ENCODE measurements at places on chromosomes 6 and 20.

GRCh38 chr6:1184318-1184717 lies 127.6 kb upstream of the FOXQ1 start:
- DNase-seq = no peak

GRCh38 chr6:29521006-29521680 lies 33.4 kb upstream of the MAS1L start:
- no peak for DNase-seq

GRCh38 chr20:32626859-32627636 lies 41.9 kb upstream of the NOL4L start:
- no peak for DNase-seq

DNA sequence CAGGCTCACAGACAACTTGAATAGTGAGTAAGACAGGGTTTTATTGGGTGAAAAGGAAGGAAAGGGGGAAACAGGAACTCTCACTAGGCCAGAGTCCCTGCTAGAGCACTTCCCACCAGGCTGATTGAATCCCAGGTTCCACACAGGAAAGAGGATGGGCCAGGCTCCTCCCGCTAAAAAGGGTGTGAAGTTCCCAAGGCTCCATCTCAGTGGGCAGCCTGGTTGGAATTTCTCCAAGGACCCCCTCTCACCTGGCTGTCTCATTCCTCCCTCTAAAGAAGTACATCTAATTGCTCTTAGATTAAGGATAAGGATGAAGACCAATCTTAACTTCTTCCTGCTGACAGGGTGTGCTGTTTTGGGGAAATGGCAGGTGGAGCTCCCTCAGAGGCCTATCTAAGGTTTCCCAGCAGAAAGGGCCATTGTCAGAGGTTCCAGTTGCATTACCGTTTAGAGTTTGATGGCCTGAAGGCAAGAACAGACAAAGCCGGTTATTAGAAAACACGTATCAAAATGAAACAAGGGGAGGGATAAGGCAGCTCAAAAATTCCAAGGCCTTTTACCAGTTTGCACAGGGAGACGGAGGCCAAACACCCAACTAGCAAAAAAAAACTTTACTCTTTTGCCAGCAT lies 21.5 kb downstream of the COL19A1 start:
- no peak for DNase-seq

DNA sequence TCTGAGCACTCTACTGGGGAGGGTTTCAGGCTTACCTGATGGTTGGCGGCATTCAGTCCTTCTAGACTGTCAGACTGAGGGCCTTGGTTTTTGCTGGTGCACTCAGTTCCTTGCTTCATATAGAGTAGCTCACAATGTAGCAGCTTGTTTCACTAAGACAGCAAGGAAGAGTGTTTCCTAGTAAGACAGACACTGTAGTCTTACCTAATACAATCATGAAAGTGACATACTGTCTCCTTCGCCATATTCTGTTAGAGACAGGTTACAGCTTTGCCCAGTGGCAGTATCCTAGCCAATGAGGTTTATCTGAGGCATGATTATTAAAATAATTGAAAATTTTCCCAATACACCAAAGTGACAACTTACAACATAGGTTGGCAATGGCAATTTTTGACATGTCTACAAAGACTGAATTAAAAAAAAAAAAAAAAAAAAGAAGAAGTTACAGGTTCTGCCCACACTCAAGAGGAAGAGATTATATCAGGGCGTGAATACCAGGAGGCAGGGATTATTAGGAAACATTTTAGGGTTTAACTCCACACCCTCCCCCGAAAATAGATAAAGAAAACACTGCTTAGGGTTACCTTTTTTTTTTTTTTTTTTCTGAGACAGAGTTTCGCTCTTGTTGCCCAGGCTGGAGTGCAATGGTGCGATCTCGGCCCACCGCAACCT lies 66.8 kb downstream of the SCAND1 start:
- DNase-seq = no peak

DNA sequence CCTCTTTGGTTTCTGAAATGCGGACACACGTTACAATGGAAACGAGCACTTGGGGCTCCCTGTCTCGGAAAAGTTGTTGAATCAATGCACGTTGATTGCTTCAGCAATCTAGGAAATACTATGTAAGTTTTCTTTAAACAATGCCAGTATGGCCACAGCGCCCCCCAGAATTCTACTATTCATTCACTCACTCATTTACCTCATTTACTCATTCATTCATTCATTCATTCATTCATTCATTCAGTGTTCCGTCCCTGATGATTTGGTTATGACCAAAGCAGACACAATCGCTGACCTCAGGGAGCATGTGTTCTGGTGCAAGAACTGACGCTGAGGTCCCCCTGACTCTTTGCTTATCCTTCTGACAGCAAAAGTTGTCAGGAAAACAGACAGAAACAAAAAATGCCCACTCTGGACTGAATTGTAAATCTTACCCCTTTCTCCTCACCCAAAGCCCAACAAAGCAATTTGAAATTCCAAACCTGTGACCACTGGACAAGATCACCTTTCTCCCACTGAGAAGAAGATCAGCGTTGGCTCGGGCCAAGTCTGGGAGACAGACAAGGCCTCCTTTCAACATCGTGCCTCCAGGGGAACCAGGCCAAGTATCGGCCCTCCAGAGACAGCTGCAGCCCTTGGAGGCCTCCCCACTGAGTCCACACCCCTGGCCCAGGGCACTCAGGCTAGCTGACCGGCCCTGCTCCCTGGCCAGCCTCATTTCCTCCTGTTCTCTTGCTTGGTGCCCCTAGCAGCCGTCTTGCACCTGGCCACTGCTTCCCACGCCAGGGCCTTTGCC lies 15.0 kb upstream of the PMEPA1 start:
- DNase-seq = no peak

DNA sequence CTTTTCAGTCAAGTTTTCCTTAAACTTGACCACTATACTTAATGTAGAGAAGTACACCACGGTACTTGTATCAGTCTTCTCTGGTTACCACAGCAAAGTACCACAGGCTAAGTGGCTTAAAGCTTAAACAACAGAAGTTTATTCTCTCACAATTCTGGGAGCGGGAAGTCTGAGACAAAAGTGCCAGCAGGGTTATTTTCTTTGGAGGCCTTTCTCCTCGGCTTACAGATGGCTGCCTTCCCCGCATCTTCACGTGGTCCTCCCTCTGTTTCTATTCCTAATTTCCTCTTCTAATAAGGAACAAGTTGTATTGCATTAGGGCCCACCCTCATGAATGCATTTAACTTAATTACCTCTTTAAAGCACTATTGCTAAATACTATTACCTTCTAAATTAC lies 258.0 kb downstream of the PLCB1 start:
- peak; percentile 63 for DNase-seq

GRCh38 chr6:32642720-32643106 lies 5.5 kb downstream of the HLA-DQA1 start:
- no peak for DNase-seq

- no peak for DNase-seq
Measured at GRCh38 chr20:40282941-40283340, 406.1 kb downstream of the MAFB start.

Measured in neural progenitor cell (in vitro differentiated cells).